Brain pericyte (primary cell): ENCODE measurements at places on chromosomes 1 and 21.

- DNase-seq: no peak
Observed at GRCh38 chr21:41133874-41134522, 34.0 kb upstream of the BACE2 start.

- no peak for DNase-seq
Observed at GRCh38 chr21:28884481-28884880, 108.2 kb downstream of the LTN1 start.

- no peak for DNase-seq
Observed at GRCh38 chr1:214842856-214843255, 239.7 kb upstream of the KCNK2 start.

DNA sequence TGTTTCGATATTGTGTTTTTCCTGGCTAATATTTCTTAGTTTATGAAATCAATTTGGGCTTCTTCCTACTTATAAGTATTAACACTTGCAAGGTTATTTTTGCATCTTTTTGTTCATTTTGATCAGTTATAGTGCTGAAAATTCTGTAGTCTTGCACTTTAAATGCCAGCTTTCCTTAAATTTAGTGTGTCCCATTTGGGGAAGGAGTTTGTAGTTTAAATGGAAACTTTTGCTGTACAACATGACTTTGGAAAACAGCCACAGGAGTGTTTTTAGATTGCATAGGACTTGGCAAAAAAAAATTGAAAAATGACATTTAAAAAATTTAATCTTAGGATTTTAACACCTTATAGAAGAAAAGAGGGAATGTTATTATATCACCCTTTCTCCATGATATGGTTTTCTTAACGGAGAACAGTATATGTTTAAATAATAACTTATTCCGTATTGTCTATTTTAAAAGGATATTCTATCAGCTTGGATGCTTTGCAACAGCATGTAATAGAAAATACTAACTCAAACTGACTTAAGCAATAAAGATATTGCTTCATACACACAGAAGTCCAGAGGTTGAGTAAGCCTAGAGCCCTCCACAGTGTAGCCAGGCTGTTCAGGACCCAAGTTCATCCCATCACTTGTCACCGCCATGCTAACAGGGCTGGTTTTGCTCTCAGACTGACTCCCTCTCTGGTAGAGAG is 53.8 kb downstream of the LYPLAL1 start:
- no peak for DNase-seq

DNA sequence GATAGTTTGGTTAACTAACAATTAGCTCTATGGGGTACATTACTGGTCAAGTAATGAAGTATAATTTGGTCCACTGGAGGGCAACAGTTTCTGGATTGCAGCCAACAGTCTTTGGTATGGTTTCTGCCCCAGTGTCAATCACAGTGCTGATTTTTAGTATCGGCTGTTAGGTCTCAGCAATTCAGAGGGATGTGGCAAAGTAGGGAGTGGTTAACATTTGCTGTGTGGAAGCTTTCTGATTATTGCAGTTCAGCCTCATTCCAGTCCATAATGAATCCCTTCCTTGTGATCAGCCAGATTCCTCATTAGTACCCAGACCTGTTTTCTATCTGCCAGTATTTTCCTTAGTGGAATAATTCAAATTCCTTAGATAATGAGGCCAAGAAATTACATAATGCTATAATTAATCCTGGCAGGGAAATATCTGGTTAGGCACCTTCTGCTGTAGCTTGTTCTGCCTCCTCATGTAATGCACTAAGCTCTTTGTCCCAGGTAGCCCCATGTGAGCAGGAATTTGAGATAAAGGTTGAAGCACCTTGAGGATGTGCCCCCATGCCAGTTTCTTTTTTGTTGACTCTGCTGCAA is 14.0 kb downstream of the F3 start:
- DNase-seq: no peak

DNA sequence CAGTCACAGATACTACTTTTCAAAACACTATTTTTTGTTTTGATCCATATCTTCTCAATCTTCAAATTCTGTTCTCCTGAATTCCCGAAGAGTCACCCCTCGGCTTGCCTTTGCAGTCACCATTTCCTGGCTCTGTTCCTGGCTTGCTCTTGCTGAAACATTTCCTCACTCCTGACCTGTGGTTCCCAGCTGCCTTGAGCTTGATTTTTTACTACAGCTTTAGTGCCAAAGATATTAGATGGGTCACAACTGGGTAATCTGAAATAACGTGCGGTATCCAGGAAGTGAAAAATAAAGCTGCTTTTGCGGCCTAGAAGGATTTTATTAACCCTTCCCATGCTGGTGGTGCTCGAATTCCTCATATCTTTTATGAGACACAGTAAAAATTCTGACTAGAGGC is 318.8 kb downstream of the PCP4 start:
- DNase-seq: no peak

GRCh38 chr1:81432654-81433109 is 368.1 kb upstream of the ADGRL2 start:
- no peak for DNase-seq

DNA sequence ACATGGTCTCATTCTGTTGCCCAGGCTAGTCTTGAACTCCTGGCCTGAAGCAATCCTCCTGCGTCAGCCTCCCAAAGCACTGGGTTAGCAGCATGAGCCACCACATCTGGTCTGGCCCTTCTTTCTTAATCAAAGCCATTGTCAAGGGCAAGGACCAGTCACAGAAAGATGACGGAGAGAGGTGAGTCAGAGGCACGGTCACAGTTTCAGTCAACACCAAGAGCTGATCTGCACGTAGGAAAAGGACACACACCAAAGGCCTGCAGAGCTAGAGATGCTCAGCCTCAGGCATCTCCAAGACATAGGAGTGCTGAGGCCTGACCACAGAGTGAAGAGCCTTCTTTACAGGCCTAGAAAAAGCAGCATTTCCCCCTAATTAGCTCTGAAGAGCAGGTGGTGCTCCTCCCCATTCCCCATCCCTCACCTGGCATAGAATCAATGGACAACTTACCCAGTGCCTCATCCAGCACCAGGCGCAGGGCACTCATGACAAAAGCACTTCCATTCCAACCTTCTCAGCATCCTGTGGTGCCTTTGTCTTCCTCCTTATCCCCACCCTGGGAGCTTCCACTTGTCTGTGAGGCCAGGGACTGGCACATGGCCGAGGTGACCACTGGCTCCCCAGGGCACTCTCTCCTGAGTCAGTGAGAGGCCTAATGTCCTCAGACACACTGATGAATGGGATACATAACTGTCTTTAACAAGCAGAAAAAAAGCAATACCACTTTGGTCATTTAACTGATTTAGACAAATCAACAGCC is 139.8 kb downstream of the AJAP1 start:
- no peak for DNase-seq

DNA sequence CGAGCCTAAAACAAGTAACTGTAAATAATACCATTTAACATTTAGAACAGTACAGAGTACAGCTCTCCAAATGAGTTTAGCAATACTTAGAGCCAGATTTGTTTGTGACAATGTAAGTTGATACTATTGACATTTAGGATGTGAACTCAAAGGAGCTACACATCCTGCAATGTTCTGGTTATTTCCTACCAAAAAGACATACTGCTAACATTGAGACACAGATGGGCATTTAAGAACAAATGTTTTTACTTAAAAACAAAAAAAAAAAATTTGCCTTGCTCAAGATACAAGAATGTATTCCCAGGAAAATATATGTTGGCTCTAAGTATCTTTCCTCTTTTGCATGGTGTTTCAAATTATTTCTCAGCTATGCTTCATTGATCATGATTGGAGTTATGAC is 1464.8 kb upstream of the PRMT6 start:
- no peak for DNase-seq

GRCh38 chr1:152926091-152926490 is 17.7 kb downstream of the IVL start:
- no peak for DNase-seq

GRCh38 chr1:66237722-66238479 is 296.1 kb upstream of the SGIP1 start:
- no peak for DNase-seq

DNA sequence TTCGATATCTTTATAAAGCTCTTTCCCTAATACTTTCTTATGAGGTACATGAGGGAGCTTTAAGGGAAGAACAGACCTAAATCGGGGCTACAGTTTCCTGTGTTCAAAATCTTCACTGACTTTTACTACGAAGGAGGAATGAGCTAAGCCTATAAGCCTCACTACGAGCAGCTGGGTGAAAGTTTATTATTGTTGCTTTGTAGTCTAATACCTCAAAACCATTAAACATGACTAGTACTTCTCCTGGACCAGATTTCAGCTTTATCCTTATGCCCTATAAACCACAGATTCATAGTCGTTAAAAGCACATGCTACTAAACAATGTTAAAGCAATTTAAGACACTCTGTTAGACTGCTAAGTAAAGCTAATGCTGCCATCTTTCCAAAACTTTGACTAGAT is 30.2 kb downstream of the NDC1 start:
- DNase-seq: no peak

DNA sequence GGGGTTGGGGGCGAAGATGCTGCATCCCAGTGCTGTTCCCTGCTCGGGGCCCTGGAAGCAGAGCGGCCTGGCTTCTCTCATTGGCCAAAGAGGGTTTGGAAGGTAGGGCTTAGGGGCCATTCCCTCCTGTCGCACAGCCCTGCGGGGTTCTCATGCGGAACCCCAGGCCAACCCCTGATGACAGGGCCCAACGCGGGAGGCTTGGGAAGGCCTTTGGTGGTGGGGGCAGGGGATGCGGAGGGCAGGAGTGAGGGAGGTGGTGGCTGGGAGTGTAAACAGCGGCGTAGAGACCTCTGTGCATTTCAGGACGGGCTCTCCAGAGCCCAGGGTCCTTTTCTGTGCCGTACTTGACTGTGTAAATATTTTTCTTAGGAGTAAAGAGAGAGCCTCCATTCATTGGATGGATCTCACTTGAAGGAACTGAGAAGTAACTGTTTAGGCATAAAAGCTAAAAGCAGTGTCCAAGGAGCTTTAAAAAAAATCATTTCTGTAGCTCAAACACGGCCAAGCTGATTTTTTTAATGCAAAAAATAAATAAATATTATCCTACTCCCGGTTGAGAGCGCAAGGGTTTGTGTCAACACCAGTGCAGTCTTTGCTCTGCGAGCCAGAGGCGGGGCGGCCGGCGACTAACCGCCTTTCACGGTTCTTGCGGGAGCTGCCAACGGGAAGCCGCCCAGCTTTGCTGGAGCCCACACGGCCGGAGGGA is 169.1 kb downstream of the PRDM16 start:
- no peak for DNase-seq

DNA sequence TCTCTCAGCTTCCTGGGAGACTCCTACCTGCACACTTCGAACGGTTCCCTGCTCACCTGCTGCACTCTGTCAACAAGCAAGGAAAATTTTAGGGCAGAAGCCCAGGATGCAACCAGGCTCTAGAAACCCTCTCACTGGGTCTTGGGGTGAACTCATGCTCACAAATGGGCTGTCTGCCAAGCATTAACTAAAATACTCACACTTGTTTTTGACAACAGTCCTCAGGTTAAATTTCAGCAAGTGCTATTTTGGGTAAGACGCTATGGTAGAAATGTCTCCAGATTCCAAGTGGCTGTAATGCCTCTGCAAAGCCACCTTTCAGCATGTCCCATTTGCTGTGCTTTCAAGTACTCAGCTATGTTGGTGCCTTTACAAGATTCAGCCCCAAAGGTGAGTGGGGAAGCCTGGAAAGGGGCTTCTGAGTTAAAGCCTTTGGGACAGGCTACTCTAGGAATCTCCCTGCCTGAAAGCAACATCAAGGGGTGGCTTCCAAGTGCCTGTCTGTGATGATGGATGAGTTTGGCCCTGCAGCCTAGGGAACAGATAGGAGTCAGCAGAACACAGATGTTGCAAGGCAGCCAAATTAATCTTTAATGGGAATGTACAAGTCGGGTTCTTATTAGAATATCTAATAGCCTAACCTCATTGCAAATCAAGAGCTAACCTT is 211.9 kb upstream of the SPAG17 start:
- DNase-seq: no peak

- peak; percentile 26 for DNase-seq
Observed at GRCh38 chr1:26094677-26095383, 16.8 kb upstream of the PDIK1L start.

DNA sequence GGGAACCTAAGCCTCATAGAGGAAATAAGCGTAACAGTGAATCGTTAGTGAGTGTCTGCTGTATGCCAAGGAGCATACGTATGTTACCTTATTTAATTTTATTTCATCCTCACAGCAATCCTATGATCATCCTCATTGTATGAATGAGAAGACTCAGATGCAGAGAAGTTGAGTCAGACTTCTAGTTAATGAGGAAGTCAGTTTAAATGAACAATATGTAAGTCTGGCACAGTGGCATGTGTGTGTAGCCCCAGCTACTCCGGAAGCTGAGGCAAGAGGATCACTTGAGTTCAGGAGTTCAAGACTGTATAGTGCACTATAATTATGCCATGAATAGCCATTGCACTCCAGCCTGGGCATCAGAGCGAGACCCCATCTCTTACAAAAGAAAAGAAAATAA is 148.0 kb downstream of the ZZZ3 start:
- DNase-seq: no peak

- no peak for DNase-seq
Observed at GRCh38 chr21:32476661-32477423, 64.3 kb downstream of the EVA1C start.

GRCh38 chr1:39130325-39130724 is 74.2 kb upstream of the MACF1 start:
- no peak for DNase-seq

- no peak for DNase-seq
Observed at GRCh38 chr21:46459356-46460112, 843 bp downstream of the DIP2A start.

- no peak for DNase-seq
Observed at GRCh38 chr1:174324493-174324892, 123.3 kb upstream of the GPR52 start.

GRCh38 chr1:34896612-34897011 is 32.8 kb downstream of the DLGAP3 start:
- no peak for DNase-seq

GRCh38 chr1:23035823-23036452 is 16.7 kb downstream of the KDM1A start:
- peak; percentile 22 for DNase-seq

DNA sequence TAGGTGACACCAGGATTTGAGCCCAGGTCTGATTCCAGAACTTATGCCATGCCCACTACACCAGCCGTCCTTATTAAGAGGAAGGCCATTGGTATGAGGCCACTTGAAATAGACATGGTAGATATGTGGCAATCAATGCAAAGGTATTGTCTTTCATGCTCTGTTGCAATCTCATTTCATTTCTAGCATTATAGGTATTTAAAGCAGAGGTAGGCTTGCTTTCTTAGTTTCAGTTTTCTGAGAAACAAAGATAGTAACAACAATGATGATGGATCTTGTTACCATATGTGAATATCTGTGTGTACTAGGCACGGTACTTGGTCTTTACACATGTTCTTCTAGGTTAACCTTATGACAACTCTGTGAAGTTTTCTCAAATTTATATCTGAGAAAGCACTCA is 113.1 kb downstream of the FGGY start:
- DNase-seq: no peak

GRCh38 chr1:8586438-8586837 is 231.0 kb downstream of the RERE start:
- DNase-seq: no peak

DNA sequence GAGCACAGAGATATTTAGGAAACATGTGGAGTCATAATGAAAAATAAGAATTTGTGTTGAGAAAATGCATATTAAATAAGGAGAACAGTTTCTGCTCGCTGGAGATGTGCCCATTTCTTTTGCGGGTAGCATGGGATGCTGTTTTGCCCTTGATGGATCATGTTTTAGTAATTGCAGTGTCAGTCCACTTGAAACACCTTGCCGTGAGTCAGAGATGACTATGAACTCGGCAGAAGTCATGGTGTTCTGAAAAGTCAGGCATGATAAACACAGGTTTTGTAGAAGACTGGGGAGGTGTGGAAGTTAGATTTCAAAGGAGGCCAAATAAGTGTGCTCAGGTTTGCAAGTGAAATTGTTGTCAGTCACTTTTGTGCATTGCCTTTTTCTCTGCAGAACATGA is 315.0 kb upstream of the LRRC7 start:
- DNase-seq: no peak

- no peak for DNase-seq
Observed at GRCh38 chr1:153527023-153527682, 8.6 kb downstream of the S100A6 start.
